ENCODE measurements at places on chromosomes 7 and 10.

GRCh38 chr7:27168265-27168947 is 3.1 kb upstream of the HOXA9 start:
- no peak for DNase-seq

GRCh38 chr7:22110227-22110839 is 164.6 kb upstream of the CDCA7L start:
- peak; percentile 42 for DNase-seq

- DNase-seq, result no peak
Observed at GRCh38 chr7:88276605-88277153, 30.0 kb downstream of the STEAP4 start.

- DNase-seq, result no peak
Observed at GRCh38 chr7:12423997-12424745, 20.5 kb upstream of the VWDE start.

GRCh38 chr10:50417486-50417885 is 166.2 kb upstream of the ASAH2 start:
- DNase-seq, result no peak

- no peak for DNase-seq
Observed at GRCh38 chr10:56090914-56091540, 270.0 kb downstream of the ZWINT start.

- DNase-seq, result no peak
Observed at GRCh38 chr7:100455206-100455605, 8.9 kb downstream of the SPACDR start.

DNA sequence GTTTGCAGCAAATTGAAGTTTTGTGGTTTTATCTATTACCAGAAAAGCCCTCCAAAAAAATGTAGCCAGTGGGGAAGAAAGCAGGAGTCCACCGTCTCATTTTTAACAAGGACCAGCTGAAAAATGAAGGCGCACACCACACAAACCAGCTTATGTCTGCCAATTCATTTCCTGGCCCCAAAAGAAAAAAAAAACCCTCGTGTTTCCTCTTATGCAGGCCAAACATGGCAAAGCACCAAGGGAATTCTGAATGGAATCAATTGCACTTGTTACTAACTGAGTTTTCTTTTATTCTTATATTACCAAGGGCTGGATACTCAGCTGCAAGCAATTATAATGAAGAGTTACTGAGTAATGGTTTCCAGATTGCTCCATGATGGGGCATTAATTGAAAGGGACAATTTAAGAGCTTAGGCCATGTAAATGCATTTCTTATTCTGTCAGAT is 428.3 kb upstream of the NPVF start:
- DNase-seq, result no peak

- DNase-seq, result no peak
Observed at GRCh38 chr10:83212632-83213334, 926.5 kb upstream of the GHITM start.

DNA sequence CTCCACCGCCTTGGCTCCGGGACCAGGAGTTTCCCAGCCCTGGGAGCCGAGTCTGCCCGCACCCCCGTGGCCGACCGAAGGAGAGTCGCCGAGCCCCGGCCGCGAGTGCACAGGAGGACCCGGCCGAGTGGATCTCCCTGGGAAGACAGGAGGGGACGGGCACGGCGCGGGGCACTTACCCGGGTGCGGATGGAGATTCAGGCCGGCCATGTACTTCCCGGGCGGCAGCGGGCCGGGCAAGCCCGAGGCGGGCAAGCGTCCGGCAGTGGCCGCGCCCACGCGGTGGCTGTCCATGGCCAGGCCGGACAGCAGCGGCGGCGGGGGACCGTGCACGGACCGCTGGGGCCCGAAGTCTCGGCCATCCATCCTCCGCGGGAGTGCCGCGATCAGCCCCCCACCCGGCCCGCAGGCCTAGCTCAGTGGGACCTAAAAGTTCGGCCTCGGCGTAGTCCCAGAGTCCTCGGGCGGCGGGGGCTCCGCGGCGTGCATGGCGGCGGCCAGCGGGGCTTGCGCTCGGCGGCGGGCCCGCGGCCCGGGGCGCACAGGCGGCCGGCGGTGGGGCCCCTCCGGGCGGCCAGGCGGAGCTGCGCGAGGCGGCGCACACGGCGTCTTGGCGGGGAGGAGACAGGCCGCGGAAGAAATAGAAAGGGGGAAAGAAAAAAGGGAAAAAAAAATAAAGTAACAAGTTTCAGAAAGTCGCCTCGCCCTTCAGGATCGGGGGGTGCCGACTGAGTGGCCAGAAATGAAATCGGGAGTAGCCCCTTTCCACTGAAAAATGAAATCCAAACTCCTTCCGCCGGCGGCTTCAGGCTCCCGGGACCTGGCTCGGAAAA is 2.5 kb downstream of the TNRC18 start:
- no peak for DNase-seq

DNA sequence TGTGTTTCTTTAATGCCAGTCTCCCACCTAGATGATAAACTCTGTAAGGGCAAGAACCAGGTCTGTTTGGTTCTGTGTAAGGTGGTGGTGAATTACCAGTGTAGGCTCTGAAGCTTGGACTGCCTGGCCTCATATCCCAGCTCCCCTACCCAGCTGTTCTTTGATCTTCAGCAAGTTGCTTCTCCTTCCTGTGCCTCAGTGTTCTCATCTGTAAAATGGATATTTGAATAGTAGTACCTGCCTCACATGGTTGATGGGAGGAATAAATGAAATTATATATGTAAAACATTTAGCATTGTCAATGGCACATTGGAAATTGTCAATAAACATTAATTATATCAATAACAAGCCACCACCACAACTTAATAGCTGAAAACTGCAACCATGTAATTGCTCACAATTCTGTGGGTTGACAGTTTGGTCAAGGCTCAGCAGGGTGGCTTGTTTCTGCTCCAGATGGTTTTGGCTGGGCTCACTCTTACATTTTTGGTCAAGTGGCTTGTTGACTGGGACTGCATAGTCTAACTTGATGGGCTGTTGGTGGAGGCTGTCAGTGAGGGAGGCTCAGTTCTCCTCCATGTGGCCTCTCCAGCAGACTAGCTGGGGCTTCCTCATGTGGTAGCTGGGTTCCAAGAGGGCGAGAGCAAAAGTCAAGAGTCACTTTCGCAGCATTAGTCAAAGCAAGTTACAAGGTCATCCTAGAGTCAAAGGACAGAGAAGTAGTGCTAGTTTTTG is 84.5 kb upstream of the DUSP5 start:
- DNase-seq, result no peak

DNA sequence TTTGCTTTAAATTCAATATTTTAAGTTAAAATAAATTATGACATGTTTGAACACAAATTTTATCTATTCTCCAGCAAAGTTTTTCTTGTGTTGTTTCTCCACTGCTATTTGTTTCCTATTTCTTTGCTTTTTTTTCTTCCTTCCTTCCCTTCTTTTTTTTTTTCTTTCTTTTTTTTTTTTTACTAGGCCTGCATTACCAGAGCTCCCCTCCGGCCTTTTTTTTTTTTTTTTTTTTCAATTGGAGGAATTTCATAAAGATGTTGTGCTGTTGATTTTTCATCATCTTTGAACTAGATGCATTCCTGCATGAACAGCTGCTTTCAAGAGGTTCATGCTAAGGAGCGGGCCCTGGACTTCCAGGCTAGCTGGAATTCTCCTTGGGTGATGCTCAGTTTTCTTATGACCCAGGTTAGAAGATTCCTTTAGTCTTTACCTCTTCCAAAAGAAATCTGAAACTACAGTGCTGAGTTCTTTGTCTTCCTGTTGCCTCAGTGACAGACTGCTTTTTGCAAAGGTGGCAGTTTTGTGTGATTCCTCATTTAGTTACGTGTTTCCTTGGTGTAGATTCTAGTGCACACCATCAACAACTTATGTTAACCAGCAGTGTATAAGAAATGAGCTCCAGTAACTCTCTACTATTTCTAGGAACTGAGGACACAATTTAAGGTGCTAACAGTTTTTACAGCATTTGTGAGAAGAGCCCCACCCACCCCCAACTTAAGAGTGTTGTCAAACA is 4.8 kb upstream of the CAMK1D start:
- no peak for DNase-seq

DNA sequence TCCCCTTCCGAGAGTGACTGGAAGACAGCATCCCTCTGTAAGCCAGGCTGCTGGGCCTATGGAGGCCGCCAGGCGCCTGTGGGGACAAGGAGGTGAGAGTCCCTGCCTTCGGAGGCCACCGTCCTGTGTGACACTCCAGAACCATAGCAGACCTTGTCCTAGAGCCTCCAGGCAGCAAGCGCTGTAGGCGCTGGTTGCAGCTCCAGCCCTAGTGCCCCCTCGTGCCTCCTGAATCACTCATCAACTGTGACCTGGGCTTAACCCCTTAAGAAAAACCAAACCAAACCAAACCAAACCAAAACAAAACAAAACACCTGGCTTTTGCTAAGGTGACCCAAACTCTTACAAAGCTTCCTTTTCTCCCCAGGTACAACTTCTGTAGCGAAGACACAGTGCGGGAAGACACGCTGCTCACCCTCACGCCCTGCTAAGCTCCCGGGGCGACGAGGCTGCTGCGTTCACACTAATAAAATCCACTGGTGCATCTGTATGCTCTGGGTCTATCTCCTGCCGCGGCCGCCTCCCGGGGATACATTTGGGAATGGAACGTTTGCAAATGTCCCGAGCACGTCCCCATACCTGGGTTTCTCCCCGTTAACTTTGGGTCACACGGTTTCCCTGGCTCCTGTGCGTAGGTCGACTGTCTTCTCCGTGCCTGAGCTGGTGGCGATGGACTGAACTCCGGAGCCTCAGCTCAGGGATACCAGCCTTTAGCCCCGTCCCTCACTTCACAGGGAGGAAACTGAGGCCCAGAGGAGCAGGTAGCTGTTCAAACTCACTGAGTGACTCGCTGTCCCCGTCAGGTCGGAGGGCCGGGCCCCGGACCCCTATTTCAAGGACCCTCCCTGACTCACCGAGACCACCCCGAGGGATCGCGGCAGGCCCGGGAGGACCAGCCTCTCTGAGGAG is 11.8 kb upstream of the PNLIPRP2 start:
- DNase-seq, result no peak

DNA sequence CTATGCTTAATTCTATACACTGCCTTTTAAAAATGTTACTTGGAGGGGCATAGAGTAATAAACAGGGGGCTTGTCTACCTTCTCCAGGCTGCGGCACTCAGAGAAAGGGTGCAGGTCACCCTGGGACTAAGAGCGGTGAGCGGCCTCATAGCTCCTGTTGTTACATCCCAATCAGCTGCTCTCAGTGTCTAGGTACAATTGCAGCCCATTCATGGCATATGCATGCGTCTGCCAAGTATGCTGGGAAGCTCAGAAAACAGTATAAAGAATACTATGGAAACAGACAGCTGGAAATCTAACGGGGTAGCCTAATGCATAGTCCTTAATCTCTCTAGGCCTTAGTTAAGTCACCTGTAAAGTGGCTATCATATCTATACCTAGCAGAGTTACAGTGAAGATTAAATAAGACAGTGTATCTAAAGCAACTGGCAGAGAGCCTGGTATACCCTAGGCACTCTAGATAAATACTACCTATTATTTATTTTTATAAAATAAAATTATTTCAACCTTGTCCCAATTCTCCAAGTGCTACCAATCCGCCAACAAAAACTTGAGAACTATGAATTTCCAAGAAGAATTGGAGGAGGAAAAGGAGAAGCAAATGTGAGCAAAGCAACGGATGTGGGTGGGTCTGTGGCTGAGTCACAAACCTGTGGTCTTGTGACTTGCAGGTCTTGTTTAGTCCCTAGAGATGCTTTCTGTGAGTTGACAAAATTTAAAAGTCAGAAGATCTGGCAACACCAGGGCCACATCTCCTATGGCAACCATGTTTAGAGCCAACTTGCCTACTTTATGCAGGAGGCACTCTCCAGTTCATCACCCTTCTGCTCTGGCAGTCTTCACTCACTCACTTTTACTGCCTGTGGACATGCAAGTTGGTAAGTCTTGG is 183.0 kb downstream of the RAPGEF5 start:
- no peak for DNase-seq

- peak; percentile 41 for DNase-seq
Observed at GRCh38 chr10:98414932-98415730, at the start of gene PYROXD2. Gene PYROXD2, minus strand, starts transcription at chr10:98415182. Its CDS starts 47 bp downstream, at chr10:98415135.

DNA sequence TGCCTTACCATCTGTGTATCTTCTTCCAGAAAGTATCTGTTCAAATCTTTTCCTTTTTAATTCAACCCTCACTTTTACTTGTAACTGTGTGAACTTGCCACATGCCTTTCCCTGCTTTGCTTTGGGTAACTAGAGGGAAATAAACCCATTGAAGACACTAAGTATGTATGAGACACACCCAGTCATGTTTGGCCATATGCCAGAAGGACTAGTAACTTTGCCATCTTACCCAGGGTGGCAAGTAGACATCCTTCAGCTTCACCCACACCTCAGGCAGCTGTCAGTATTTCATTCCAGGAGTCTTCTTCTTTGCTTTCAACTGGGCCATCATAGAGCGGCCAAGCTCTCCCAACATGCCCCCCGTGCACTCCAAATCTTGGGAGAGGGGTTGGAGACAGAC is 323.1 kb downstream of the TNS3 start:
- no peak for DNase-seq

DNA sequence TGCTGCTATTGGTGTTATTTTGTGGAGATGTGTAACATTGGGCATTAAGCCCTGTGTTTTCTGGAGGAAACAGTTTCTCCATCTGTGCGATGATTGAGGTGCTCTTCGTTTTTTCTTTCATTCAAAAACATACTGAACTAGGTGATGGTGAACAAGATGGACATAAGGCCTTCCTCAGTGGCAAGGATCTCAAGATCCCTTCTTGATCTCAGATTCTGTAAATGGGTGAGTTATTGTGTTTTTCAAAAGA is 759 bp upstream of the ELAPOR2 start:
- no peak for DNase-seq

GRCh38 chr7:128729494-128729893 is 9.7 kb upstream of the CALU start:
- no peak for DNase-seq

GRCh38 chr7:102155821-102156441 is 130.7 kb upstream of the SH2B2 start:
- DNase-seq, result no peak

DNA sequence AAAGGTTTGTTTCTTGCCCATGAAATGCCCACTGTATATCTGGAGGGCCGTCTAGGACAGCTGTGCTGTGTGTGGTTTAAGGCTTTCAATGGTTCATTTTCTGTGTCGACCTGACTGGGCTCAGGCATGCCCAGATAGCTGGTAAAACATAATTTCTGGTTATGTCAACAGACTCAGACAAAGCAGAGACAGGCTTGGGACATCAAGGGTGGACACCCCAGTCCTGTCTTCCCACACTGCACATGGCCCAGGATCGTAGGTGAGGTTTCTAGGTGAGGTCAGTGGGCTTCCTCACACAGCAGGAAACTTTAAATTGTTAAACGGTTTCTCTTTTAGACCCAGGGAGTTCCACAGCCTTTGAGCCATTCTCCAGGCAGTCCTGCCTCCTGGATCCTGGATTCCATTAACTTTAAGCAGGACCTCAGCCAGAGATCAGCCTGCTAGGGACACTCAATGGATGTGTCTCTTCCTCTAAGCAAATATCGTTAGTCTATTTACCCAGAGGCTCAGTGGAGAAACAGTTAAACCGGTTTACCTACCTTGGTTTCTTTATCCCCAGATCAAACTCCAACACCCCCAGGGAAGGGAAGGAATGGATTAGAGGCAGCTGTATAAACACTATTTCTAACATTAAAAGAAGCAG is 66.4 kb downstream of the ST8SIA6 start:
- no peak for DNase-seq

- DNase-seq, result no peak
Observed at GRCh38 chr10:76401006-76401405, 969.6 kb downstream of the LRMDA start.

GRCh38 chr10:44715136-44715535 is 196.0 kb upstream of the TMEM72 start:
- DNase-seq, result no peak

- peak; percentile 48 for DNase-seq
Observed at GRCh38 chr10:8365935-8366911, 311.7 kb downstream of the GATA3 start.

Measured in stimulated activated CD4-positive, alpha-beta T cell treated with anti-CD3 and anti-CD28 coated beads, Interleukin-4, amount 100 ng/mL, for 1 hour (primary cell).